Skeletal muscle cell (primary cell): ENCODE measurements at places on chromosomes 5 and 9.

GRCh38 chr5:18954239-18954638 lies 1033.8 kb downstream of the CDH18 start:
- DNase-seq = no peak

GRCh38 chr5:172942556-172942955 lies 16.7 kb upstream of the RPL26L1 start:
- DNase-seq = no peak

DNA sequence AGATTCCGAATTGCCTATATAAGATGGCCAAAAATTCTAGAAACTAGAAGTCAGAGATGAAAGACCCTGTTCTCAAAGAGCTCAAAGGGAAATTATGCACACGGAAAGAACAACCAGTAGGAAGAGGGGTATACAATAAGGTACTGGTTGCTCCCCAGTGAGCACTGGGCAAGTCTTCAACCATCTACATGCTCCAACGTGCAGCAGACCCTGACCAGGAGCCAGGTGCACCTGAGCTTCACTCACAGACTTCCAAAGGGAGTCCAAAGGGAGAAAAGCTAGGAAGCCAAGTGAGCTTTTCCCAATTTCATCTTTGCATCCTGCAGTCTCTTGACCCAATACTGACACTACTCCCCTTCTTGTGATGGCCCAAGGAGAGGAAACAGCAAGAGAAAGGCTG lies 3.9 kb downstream of the REEP5 start:
- no peak for DNase-seq

GRCh38 chr9:19641046-19641445 lies 147.8 kb downstream of the SLC24A2 start:
- no peak for DNase-seq

- DNase-seq = no peak
Measured at GRCh38 chr9:85115473-85115872, 445.9 kb downstream of the NTRK2 start.

DNA sequence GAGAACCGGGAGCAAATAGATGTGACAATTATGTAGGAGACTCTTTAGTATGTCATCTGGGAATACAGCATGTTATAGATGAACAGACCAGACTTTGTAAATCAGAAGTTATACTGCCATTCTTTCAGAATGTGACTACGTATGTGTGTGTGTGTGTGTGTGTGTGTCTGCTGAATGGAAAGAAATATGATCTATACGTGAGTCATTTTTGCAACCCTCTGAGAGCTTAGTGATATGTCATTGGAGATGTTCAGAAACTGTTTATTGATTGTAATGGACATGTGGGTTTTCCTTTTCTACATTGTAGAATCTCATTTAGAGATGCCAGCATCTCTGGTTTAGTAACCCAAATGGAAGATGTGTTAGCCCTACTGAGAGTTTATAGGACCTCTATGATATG lies 731.5 kb downstream of the TLE1 start:
- DNase-seq = peak; percentile 36
